Stimulated activated CD4-positive, alpha-beta T cell treated with anti-CD3 and anti-CD28 coated beads, Interleukin-4, amount 100 ng/mL, for 1 hour (primary cell): ENCODE measurements at places on chromosomes 6 and 20.

GRCh38 chr6:149924206-149924932 lies 1.4 kb upstream of the RAET1G start:
- DNase-seq = no peak

DNA sequence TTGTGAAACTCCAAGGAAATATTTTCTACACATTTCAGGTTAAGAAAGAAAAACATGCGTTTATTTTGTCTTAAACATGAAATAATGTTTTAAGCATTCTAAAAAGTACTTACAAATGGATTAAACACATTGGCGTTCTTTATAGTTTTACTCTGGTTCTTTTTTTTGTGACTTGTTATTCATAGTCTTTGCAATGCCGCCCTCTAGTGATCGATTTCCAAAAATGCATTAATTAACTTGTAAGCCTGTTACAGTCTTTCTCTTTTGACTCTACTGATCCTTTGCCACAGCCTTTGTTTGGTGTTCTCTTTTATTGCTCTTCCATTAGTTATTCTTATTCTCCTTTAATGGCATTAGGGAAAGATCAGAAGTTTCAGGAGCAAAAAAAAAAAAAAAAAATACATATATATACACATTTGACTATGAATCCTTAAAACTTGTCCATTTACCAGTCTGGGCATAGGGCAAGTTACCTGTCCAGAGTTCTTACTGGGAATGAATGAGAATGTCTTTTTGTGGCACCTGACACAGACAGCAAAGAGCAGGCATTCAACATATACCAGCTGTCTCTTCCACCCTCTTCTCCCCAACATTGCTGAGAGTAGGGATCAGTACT lies 59.9 kb downstream of the MACROD2 start:
- DNase-seq = no peak

DNA sequence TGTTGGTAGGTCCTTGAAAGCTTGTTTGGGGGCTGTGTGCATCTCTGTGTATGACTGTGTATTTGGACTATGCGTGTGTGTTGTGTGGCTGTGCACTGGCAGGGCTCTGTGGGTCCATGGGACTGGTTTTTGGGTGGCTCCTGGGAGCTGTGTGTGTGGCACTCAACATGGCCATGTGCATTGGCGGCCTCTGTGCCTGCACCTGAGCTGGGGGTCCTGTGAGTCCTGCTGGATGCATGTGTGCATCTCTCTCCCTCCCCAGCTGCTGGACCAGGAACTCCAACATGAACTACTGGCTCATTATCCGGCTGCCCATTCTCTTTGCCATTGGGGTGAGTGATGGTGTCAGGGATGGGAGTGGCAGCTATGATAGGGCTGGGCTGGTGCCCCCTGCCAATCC lies 30.1 kb downstream of the GLP1R start:
- no peak for DNase-seq

DNA sequence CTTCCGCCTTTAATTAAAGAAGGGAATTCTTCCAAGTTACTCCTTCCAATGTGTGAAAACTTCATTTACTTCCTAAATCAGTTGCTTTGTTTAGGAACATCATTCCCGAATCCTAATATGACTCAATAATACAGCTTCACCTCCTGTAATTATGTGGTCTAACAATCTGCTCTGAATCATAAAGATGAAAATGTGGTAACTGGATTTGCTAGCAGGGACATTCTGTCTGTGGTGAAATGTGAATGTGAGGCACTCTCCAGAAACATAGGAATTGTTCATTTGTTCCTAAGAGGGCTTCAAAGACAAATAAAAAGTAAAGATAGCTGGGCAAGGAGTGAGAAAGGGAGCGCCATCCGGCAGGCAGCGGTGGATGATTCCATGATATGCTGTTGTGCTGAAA lies 678.1 kb downstream of the KIF16B start:
- no peak for DNase-seq

DNA sequence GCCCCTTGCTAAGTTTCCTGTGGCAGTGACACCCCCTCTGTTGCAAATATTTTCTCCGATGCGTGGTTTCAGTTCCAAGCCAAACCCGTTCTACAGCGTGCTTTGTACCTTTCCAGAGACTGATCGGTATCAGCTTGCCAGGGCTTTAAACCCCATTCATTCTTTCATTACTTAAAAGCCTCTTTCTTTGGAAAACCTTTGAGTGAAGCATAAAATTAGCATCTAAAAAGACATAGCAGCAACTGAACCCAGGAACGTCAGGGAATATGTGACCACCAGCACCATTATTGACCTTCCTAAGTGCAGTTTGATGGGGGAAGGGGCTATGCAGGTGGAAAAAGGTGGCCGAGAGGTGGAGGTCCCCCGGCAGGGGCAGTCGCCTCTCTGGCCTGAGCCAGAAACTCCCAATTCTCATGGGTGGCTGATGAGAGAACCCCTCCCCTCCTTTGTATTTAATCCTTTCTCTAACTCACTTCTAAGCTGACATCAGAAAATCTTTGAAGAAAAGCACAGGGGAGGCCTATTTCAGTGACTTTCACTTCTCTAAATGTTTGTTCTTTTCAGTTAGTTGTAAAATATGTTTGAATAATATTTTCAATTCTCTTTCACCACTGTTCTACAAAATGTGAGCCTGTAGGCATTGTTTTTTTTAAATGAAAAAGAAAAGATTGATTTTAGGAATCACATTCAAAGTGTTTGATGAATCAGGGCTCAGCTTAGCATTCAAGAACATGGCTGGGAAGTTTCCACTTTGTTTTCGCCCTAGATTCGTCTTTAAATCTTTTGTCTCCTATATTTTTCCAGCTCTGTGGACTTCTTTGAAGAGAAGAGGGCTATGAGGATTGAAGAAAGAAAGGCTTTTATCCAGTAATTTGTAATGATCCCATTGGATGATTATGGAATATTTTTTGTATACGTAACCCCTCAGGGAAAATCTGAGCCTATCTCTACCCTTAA lies 89.2 kb downstream of the RSPH3 start:
- no peak for DNase-seq

DNA sequence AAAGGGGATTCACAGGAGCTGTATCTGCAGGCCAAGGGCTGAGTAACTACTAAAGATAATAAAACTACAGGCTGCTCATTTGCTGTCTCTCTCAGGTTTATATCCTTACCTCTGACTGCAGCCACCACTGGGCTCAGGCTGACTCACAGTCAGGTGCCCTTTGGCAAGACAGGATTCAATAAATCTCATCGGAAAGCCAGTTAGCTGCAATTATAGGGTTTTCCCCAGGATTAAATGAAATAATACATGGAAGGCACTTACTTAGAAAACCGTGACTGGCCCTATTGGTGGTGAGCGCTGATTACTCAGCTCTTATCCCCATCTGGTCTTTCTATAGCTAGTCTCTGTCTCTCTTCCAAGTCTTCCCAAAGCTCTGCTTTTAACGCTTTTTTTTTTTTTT lies 26.4 kb downstream of the RMND1 start:
- no peak for DNase-seq

DNA sequence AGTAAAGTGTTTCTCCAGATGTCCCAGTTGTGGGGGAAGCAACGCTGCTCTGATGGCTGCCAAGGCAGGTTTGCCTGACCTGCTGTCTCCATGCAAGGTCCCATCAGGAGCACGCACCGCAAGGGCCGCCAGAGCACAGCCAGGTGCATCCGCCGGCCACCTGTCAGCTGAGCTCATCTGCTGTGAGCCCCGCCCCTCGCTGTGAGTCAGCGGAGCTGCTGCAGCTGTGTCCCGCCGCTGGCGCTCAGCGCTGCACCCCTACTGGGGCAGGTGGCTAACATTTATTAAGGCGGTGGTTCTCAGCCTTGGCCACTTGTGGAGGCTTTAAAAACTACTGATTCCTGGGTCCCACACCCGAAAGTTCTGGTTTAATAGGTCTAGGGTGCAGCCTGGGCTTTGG lies 225.7 kb downstream of the UST start:
- DNase-seq = peak; percentile 51

DNA sequence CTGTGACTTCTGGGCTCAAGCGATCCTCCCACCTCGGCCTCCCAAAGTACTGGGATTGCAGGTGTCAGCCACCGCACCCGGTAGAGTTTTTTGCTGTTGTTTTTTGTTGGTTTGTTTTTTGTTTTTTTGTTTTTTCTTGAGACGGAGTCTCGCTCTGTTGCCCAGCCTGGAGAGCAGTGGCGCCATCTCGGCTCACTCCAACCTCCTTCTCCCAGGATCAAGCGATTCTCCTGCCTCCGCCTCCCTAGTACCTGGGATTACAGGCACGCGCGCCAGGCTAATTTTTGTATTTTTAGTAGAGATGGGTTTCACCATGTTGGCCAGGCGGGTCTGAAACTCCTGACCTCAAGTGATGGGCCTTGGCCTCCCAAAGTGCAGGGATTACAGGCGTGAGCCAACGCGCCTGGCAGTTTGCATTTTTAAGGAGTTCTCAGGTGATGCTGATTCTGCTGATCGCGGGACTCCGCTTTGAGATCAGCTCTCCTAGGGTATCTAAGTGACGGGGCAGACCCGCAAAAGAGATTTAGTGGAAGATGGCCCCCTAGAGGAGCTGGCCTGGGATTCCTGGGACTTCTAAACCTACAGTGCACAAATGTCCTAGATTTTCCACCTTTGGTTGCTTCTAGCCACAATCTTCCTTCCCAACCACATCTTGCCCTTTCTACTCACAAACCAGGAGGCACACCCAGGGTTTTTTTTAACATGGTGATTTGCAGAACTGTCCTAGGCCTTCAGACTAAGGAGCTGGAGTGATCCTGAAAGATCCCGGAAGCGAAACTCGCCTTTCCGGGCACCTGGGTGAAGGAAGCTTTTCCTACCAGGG lies 45.2 kb downstream of the DPPA5 start:
- no peak for DNase-seq

- DNase-seq = no peak
Observed at GRCh38 chr20:57032847-57033246, 233.6 kb downstream of the BMP7 start.

DNA sequence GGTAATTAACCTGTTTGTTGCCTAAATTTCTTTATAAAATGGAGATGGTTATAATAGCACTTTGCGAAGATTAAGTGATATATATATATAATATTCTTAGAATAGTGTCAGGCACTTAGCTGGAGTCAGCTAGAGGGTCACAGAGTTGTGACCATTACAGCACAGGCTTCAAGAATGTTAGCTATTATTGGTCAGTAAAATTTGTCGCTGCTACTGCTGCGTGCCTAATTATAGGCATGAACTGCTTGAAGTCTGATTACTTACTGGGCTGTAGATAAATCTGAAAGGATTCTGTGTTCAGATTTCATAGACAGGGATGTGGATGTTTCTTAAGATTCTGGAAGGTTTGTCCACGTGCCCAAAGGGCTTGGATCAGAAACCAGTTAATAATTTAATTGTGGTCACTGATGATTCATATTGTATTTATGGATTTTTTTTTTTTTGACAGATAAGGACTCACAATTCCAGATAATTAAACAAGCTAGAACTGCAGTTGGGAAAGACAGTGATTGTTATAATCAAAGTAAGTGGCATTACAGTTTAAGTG lies 4.7 kb downstream of the SNRNP48 start:
- DNase-seq = no peak

DNA sequence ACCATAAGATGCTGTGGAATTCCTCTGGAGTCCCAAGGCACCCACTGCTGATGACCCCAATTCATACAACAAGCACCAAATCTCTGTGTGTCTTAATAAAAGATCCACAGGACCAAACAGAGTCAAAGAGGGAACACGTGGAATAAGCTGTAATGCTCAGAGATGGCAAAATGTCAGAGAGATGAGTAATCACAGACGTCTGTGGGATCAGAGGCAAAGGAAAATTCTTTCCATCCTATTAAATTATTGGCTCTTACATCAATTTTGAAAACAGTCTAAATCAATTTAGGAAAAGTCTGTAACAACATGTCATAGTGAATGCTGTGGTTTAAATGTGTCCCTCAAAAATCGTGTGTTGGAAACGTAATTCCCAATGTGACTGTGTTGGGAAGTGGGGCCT lies 17.5 kb upstream of the SAMD3 start:
- DNase-seq = no peak

GRCh38 chr6:114024746-114025145 lies 53.8 kb upstream of the HDAC2 start:
- no peak for DNase-seq

DNA sequence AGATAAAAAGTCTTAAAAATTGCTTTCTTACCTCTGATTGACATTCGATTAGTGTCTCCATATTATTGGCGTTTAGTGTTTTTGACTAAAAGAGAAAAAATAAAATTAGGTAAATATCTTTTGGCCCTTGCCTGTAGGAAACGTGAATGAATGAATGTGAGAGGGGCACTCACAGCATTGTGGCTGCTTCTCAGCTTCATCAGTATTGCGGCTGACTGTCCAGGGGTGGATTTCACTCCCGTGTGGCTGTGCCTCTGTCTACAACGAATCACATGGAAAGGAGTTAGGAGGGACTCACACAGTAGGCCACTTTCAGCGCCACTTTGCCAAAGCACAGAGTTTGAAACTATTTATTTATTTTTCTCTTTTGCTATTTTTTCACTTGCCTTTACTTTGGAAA lies 844 bp downstream of the TAGAP start:
- DNase-seq = peak; percentile 32

GRCh38 chr6:34333858-34334257 lies 58.6 kb downstream of the NUDT3 start:
- DNase-seq = no peak

- no peak for DNase-seq
Observed at GRCh38 chr6:100096341-100096740, 102.3 kb upstream of the MCHR2 start.

DNA sequence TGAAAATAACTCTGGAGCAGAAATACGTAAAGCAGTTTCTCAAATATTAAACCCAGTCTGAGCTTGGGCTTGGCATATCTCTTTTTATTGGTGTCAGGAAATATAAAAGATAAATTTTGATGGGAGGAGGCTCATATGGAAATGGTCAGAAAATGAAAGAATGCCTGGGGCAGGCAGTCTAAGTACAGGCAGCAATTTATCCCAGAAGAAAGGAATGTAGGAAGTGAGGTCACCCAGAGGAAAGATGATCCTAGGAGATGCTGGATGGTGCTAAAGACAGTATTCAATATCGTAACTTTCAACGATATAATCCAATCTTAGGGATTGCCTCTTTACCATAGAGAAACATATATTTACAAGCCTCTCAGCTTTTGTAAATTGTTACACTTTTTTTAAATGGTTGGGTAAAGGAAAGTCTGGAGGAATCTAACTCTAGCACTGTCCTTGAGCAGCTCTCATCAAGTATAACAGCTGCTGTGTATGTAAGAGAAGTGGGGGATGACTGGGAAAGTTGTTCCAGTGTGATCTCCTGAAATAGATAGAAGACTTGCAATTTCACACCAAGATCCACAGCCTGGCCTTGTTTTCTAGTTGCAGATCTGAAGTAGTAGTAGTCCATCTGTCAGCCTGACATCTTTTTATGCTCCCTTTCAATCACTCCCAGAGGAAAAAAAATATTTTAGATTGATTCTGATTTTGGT lies 256.9 kb upstream of the SASH1 start:
- DNase-seq = no peak
